ENCODE measurements at places on chromosomes 2 and 18.

GRCh38 chr2:167181134-167181533 lies 292.9 kb downstream of the XIRP2 start:
- DNase-seq, result no peak

- DNase-seq, result peak; percentile 14
These were observed 167.3 kb upstream of the SKOR2 start for GRCh38 chr18:47418746-47419145.

GRCh38 chr2:42799881-42800280 lies 7.5 kb upstream of the HAAO start:
- DNase-seq, result no peak

- DNase-seq, result no peak
These were observed 8.6 kb upstream of the IL36A start for GRCh38 chr2:112996635-112997034.

DNA sequence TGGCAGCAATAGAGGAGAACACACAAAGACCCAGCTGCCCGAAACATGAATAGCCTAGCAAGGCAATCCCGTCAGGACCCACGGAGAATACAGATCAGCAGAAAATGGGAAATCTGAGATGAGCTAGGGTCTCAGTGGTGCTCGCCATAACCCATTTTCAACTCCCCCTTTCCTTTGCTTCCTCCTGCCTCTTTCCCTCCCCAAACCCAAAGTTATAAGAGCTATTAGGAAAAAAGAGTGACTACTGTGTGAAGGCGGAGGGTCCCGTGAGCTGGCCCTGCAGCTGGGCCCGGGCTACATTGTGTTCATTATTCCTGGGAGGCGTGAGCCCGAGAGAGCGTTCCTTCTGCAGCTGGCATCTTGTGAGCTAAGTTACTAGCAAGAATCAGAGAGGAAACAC lies 118.4 kb downstream of the PID1 start:
- DNase-seq, result no peak

DNA sequence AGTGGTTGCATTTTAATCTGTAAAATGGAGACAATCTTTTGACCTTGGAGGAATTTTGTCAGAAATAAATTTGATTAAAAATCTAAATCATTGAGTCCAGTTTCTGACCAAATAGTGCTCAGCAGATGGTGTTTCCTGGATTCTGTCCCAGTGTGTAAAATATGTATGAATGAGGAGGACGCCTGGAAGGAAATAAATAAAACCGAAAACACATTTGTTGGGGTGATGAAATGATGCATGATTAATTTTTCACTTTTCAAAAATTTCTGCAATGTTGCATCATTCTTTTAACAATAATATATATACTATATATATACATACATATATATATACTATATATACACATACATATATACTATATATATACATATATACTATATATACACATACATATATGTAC lies 261.1 kb upstream of the TRIB2 start:
- peak; percentile 79 for DNase-seq

DNA sequence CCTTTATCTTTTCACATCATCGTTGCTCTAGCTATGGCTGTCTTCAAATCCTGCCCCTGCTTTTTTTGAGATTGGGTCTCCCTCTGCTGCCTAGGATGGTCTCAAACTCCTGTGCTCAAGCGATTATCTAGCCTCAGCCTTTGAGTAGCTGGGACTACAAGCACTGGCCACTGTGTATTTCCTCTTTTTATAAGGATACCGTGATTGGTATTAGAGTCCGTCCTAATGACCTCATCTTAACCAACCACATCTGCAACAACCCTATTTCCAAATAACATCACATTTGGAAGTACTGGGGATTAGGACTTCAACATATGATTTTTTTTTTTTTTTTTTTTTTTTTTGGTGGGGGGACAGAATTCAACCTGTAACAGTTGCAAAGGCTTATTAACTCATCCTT lies 9.1 kb downstream of the RESP18 start:
- DNase-seq, result no peak

- DNase-seq, result peak; percentile 94
These were observed 219.6 kb downstream of the ETAA1 start for GRCh38 chr2:67616749-67617148.

GRCh38 chr2:216478791-216479190 lies 19.9 kb upstream of the RPL37A start:
- no peak for DNase-seq

DNA sequence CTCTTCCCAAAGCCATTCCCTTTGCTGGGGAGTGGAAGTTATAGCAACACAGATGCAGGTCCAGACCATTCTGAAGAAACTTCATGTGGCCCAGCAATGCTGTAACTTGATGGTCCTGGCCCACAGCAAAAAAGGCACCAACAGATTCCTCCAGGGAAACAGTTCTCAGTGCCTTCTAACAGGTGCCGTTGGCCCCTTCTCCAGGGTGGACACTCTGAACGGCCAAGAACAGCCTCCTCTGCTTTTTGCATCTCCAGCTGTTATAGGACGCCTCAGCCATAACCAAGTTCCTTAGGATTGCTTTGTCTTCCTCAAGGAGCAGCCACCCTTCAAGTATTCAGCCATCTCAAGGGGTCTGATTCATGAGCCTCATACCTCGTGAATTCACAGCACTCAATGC lies 38.0 kb downstream of the MARCO start:
- no peak for DNase-seq

DNA sequence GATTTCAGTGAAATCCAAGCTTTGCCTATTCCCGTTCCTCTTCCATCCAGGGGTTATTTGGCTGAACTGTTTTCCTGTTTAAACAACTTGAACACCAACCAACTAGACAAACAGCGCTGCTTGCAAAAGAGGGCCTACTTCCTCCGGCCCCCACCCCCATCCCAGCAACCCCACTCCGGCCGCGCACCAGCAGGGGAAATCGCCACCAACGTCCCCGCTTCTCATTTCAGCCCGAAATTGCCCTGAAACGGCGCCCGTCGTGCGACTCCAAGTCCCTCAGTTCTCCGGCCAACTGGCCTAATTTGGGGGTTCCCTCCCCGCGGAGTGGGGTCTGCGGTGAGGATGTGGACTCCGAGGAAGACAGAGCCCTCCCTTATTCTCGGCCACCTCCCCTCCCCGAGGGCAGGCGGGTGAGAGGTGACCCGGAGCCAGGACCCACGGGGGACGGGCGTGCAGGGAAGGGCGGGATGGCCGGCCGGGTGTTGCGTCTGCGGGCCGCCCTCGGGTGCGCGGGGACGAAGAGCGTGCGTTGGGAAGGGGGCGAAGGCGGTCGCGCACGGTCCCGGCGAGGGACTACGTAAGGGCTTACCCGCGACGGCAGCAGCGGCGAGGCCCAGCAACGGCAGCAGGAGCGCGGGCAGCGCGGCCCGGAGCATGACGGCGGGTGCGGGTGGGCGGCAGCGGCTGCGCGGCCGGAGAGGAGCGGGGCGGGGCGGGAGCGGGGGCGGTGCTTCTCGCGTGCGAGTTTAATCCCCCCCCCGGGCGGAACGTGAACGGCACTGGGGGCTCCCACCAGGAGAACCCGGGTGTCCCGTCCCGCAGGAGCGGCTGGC lies at the start of gene CD302:
TSS of gene CD302 (minus strand) at position 666 of the 833 bp plus-strand sequence. CDS start at position 656, 10 bp downstream.
- DNase-seq, result peak; percentile 42

DNA sequence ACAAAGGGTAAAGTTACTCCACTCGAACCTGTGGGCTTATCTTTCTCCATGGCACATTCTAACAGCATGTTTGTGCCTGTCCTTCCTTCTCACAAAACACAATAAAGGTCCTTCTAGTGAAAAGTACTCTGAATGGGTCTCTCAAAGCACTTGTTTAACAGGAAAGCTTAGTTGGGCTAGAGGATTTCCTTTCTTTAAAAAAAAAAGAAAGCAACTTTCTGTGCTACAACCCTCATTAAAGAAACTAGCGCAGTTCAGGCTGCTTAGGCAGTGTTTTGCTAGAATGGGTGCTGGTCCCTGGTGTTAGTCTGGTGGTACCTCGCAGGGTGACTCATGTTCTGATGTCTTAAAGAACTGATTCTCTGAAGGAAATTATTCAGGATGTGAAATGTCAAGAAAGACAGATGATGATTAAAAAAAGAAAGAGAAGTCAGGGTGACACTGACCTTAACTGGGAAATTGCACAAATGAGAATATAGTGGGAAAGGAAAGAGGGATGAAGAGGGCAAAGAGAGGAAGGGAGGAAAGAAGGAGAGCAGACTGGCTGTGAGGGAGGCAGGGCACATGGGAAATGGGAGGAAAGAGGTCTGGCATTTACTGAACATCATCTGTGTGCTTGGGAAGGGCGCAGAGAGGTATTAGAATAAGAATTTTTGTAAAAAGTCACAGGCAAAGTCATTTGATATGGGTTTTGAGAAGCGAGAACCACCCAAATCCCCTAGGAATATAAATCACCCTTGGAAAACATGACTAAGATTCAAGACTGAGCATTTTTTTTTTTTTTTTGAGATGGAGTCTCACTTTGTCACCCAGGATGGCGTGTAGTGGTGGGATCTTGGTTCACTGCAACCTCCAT lies 74.9 kb downstream of the ATP8B1 start:
- DNase-seq, result peak; percentile 42

- DNase-seq, result no peak
These were observed 131.7 kb downstream of the GCA start for GRCh38 chr2:162475661-162476060.

GRCh38 chr2:118705032-118705431 lies 142.4 kb downstream of the EN1 start:
- no peak for DNase-seq

- DNase-seq, result peak; percentile 7
These were observed 61.7 kb downstream of the ASB1 start for GRCh38 chr2:238488347-238488826.

GRCh38 chr2:238042849-238043584 lies 17.8 kb upstream of the SCLY start:
- peak; percentile 7 for DNase-seq

DNA sequence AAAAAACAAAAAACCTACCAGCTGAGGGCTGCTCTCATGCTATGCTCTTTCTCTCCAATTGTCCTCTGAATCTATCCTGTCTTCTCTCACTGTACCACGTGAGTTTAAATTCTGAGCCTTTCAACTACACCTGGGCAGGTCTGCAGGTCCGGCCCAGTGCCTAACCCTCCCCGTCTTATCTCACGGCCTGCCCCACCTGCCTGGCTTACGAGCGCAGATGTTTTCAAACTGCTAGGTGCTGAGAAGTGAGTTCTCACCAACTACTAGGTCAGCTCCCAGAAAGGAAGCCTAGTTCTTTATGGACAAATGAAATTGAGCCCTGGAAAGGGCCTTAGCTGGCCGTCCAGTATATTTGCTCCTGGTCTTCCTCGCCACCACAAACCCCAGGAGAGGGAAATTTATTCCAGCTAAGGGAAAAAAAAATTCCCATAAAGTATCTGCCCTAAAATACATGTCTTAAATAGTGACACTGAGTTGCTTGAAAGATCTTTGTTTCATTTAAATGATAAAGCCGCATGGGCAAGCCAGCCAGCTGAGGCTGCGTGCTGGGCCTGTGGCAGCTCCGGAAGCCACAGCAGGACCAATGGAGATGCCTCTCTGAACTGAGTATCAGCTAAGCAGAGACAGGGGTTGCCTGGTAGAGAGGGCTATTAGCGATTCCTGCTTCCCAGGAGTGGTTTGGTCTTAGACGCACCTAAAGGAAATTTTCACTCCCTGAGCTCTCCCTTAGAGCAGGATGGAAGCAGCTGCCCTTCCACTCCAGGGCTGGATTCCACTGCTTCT lies 92.5 kb upstream of the NCK2 start:
- DNase-seq, result no peak

DNA sequence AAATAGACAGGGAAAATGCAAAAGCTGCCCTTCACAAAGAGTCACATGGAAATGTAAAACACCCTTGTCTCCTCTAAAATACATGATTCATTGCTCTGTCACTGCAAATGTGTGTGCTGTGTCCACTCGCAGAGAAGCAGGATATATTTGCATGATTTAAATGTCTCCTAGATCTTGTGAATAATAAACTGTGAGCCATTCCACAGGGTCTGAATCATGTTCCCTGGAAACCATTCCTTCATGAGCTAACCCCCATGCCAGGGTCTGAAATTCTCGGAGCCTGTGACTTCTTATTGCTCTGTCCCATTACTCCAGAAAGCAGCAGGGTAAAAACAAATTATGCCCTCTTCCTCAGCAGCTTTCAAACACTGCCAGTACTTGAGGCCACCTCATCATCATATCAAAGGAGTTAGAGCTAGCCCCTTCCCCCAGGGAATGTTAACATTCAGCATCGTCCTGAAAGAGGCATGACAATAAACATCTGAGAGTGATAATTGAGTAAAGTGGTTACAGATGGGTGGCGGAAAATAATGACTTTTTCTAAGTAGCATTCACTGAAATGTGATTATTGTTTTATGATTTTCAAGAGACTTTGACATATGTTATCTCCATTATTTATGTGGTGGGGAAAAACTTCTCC lies 11.7 kb upstream of the CNGA3 start:
- DNase-seq, result peak; percentile 45

- DNase-seq, result peak; percentile 25
These were observed 212.0 kb downstream of the TNS1 start for GRCh38 chr2:217790681-217791392.

DNA sequence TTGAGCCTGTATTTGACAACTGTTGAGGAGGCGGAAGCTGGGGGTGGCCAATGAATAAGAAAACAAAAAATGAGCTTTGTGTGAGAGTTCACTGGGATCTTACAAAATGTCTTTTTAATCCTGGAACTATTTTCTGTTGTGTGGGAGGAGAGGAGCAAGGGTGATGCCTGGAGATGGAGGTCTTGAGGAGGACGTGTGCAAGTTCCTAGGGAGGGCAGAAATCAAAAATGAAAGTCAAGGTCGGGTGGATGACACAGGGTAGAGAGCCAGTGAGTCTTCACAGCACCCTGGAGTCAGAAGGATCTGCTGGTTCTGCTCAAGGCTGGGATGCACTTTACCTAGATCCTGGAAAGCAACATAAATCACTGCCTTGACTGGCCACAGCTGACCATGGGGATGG lies 180.3 kb upstream of the PKDCC start:
- DNase-seq, result peak; percentile 26

DNA sequence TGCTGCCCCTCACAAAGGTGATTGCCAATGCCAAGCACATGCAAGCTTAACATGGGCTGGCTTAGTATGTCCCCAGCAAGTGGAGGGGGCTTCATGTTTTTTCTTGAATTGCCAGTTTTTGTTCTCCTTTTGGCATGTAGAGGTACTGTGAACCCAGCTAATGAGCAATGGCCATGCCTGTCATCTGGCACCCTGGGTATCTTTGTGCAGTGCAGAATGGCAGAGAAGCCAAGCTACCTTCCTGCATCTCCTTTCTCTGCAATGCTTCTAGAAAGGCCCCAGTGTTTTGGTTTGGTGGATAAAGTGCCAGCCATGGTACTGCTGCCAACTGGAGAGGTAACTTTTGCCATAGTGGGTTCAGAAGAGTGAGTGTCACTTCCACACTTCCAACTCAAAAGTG lies 576.9 kb downstream of the CMPK2 start:
- no peak for DNase-seq

GRCh38 chr2:43131051-43131889 lies 95.1 kb downstream of the ZFP36L2 start:
- DNase-seq, result peak; percentile 94

DNA sequence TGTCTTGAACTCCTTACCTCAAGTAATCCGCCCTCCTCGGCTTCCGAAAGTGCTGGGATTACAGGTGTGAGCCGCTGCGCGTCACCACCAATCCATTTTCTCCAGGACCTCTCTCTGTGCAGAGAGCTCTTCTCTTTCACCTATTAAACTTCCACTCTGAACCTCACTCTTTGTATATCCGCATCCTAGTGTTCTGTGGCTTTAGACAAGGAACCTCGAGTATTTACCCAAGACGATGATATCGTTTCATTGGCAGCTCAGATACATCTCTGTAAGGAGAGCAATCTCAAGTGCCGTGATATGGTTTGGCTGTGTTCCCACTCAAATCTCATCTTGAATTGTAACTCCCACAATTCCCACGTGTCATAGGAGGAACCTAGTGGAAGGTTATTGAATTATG lies 15.1 kb upstream of the WDR33 start:
- DNase-seq, result no peak

GRCh38 chr2:1756456-1756855 lies 12.1 kb upstream of the PXDN start:
- DNase-seq, result peak; percentile 50

GRCh38 chr18:57784034-57784800 lies 18.9 kb downstream of the ATP8B1 start:
- peak; percentile 93 for DNase-seq

Measured in fibroblast of villous mesenchyme (primary cell).